ENCODE measurements at places on chromosomes 11 and 22.

- DNase-seq: no peak
These were observed 10.9 kb downstream of the VPS26B start for GRCh38 chr11:134235399-134235798.

DNA sequence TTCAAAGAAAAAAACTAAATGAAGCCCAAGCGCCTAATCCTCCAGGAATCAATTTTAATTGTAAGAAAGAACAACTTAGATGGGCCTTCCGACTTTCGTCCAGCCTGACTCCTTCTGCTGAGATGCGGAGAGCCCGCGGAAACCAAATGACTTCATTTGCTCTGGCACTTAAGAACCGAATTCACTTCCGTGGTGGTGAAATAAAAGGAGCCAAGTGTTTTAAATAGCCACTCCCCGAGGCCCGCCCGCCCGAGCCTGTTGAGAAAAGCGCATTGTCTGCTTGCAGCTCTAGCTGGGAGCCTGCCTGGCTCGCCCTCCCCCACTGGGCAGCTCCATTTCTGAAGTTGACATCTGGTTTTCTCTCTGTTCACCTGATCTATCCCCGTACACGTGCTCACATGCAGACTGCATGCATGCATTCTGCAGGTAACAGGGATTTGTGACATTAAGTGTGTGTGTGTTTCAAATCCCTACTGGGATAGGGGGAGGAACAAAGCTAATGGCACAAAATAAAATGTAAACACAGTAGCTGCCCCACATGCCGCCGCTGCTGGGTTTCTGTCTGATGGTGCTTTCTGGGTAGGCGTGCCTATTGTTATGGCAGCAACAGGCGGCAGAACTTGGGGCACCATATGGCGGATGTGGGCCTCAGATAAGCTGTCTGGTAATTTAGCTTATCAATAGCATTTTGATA lies 6.2 kb downstream of the TEAD1 start:
- DNase-seq: no peak

DNA sequence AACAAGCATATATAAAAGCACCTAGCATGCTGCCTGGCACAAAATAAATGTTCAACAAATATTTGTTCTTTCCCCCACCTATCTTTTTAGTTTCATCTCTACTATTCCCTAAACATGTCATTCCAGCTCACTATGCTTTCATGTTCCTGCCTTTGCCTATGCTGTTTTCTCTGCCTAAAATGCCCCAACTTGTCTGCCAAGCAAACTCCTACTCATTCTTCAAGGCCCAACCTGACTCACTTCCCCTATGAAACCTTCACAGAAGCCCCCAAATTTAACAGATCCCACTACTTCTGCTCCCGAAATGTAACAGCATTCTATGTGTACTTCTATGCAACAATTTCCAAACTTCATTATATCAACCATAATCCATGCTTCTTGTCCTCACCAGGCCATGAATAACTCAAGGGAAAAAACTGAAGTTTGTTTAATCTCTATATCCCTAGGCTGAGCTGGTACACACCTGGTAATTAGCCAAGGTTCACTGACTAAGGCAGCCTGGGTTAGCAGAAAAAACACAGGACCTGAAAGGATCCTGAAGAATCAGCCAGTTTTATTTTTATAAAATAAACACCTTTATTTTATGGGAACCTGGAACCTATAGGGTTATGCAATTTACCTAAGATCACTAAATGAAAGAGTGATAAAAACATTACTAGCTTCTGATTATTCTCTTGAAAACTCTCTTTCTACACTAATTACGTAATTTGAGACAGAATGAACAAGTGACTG lies 72.2 kb downstream of the PAK1 start:
- DNase-seq: no peak

DNA sequence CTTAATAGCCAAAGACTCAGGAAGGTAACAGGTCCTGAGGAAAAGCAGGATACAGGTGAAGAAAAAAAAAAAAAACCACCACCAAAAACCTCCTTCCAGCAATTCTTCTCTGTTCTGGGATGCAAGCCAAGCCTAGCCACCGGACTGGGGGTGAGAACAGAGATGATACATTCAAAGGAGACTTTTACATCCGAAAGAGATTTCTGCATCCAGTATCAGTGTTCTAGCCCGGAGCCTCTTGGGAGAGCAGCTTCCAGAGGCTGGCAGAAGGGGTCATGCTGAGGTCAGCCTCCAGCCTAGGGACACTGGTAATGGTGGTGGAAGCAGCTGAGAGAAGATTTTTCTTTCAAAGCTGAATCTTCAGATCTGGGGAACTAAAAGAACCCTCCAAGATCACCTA lies 76.2 kb downstream of the KCNC1 start:
- DNase-seq: no peak

All from stimulated activated CD4-positive, alpha-beta T cell treated with anti-CD3 and anti-CD28 coated beads, Interleukin-4, amount 100 ng/mL, for 4 hours (primary cell).